ENCODE measurements at places on chromosomes 12 and 14. TPM values are rescaled to one million over a fixed set of nuclear protein-coding genes. Genes with fewer than 3 reads are reported as not detected.

The CISTR gene
- total RNA-seq: not detected

The EIF2S3B gene
- total RNA-seq: not detected

The ACOT6 gene
- total RNA-seq: not detected

The NEK9 gene
- 84.7 TPM for total RNA-seq

The CYP27B1 gene
- total RNA-seq: 1.5 TPM

The PRH2 gene
- not detected for total RNA-seq

The SLC6A13 gene
- not detected for total RNA-seq

The MIP gene
- total RNA-seq: not detected

The OVCH1 gene
- not detected for total RNA-seq

The KRT75 gene
- total RNA-seq: not detected

The FLVCR2 gene
- total RNA-seq: 3.5 TPM

The CFAP54 gene
- 0.93 TPM for total RNA-seq

The TCL1A gene
- 0.42 TPM for total RNA-seq

The ZFHX2 gene
- total RNA-seq: 0.45 TPM

The RNASE9 gene
- not detected for total RNA-seq

- no peak for DNase-seq
These were observed 103.3 kb upstream of the PMCH start for GRCh38 chr12:102300824-102301461.

- no peak for DNase-seq
These were observed 4.7 kb upstream of the TMEM229B start for GRCh38 chr14:67493092-67493717.

- no peak for DNase-seq
These were observed 299.0 kb upstream of the FOXG1 start for GRCh38 chr14:28467611-28468010.

DNA sequence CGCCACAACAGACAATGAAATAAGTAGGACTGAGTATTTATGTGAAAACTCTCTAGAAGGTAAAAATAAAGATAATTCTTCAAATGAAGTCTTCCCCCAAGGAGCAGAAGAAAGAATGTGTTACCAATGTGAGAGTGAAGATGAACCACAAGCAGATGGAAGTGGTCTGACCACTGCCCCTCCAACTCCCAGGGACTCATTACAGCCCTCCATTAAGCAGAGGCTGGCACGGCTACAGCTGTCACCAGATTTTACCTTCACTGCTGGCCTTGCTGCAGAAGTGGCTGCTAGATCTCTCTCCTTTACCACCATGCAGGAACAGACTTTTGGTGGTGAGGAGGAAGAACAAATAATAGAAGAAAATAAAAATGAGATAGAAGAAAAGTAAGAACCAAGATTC, 82.7 kb downstream of the VEZT start:
- DNase-seq: no peak

GRCh38 chr14:20723488-20723887, 22.2 kb upstream of the EDDM3A start:
- DNase-seq: no peak

DNA sequence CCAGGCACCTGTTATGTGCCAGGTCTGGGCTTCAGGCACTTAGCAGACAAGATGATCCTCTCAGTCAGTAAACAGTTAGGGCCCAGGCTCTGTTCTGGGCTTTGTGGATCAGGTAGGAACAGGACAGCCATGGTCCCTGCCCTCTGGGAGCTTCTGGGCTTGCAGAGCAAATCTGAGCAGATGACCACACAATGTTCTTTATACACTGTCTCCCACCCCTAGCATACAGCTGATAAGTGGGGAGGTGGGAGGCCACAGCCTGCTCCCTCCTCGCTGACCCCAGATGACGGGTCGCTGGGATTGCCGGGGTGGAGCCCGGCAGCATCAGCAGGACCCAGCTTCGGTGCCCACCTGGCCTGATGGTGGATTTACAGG, 53.1 kb upstream of the RIN3 start:
- no peak for DNase-seq

GRCh38 chr12:5648692-5649359, 216.9 kb downstream of the NTF3 start:
- DNase-seq: no peak

- no peak for DNase-seq
These were observed 27.3 kb downstream of the PPFIBP1 start for GRCh38 chr12:27551172-27551840.

- DNase-seq: peak; percentile 19
These were observed 1.1 kb downstream of the CYP46A1 start for GRCh38 chr14:99685151-99685591.

DNA sequence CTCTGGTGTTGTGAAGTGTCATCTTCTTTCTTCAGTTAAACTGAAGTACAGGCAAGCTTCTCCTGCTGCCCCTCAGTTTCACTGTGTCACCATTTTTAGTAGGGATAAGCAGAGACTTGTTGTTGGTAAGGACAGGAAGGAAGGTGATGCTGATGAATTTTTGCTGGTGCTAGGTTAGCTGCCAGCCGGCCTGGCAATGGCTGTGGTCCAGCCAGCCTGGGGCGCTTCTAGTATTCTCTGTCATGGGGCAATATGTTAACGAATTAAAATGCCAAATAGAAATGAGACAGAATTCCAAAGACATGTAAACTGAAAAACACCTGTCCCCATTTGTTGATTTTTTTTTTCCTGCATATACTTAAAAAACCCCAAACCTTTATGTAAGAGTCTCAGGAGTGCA, 602.9 kb downstream of the DIO2 start:
- no peak for DNase-seq

GRCh38 chr14:77409131-77409533, 14.2 kb downstream of the NOXRED1 start:
- no peak for DNase-seq

DNA sequence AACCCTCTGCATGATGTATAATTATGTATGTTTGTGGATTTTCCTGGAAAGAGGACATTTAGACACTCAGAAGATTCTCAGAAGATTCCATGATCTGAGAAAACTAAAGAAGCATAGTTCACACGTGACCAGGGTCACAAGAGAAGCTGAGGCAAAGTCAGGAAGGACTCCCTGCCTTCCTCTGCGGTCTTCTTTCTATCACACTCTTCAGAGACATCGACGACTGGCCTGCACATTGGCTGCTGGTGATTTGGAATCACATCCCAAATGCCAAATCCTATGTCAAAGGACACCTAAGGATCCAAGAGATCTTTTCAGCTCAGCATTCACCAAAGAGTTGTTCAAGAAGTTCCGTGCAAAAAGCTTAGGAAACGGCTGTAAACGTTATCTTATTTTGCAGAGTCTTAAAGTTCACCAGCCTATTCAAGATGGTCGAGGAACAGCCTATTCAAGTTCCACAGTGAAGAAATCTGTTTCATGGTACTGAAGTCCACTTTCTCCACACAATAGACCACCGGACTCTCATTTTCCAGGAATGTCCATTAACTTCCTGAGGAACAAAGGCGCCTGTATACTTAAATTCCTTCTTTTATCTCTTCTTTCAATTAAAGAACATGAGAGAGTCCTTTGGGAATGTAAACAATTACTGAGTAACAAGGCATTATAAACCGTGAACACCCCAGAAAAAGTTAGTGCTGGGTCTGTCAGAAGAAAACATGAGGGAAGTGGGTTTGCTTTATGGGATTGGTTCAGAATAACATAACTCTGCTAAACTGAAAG, 42.1 kb downstream of the IGF1 start:
- DNase-seq: no peak

DNA sequence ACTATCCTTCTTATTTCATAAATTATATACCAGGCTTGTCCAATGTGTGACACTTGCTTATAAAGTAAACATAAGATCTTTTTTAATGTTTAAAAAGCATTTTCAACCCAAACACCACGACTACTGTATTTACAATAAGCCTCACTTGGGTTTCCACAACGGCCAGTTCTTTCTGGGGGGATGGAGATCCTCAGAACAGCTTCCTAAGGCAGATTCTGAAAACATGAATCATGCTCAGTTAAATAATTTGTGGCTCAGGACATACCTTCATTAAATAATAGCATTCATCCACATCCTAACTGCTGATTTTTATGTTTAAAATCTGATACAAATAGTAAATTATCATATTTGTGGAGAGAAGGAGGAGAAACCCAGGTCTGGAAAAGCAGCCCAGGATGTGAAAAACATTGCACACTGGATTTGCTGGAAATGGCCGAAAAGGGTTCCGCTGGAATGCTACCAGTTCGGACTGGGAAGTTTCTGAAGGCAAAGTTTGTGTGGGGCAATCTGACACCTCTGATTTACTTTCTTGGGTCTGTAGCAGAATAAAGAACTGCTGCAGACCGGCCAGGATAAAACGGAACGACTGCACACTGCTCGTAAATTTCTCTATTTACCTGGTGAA, 597 bp downstream of the GLT8D2 start:
- no peak for DNase-seq

GRCh38 chr12:52271158-52271557, 3.3 kb upstream of the KRT86 start:
- no peak for DNase-seq

DNA sequence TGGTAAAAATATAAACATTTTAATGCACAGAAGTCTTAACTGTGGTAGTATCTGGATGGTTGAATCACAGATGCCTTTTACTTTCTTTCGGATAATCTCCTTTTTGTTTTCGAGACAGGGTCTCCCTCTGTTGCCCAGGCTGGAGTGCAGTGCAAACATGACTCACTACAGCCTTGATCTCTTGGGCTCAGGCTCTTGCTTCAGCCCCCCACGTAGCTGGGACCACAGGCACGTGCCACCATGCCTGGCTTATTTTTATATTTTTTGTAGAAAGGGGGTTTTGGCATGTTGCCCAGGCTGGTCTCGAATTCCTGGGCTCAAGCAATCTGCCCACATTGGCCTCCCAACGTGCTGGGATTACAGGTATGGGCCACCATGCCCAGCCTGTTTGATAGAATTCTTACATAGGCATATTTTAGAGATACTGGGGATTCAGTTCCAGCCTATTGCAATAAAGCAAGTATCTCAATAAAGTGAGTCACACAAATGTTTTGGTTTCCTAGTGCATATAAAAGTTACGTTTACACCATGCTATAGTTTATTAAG, 99.2 kb downstream of the SNAPC1 start:
- DNase-seq: no peak

DNA sequence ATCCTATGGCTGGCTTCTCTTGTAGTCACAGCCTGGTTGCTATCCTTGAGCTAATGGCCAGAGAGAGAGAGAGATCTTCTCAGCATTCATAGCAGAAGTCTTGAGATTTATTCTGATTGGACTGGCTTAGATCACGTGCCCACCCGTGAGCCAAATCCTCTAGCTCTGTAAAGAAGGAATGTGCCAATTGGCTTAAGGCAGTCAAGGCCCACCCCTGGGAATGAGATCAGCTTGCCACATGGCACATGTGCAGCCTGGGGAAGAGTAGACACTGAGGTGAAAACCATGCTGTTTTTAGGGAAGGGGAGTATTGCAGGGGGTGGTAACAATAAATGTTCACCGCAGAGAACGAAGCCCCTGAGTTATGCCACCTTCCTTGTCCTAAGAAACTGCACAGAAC, 36.3 kb downstream of the PLEKHG7 start:
- no peak for DNase-seq

- DNase-seq: no peak
These were observed 111.0 kb upstream of the LRIG3 start for GRCh38 chr12:59031313-59031712.

DNA sequence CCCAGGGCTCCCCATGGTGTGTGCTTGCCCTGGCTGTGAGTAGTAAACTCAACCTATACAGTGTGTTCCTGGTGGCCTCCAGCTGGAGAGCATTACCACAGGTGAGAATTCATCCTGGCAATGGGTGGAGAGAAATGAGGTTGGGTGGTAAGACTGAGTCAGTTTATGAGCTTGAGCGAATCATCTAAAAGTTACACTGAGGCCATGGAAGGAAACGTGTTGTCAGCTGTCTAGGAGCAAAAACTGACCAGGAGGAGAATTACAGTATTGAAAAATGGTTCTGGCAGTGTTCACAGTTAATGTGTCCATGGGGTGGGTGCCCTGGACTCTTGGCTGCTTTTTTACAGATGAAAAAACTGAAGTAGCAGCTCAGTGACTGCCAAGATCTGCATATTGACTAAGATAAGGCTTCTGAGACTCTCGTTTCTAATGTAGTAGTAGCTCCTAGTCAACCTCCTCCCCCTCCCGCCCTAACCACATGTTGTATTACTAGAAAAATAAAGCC, 202.0 kb upstream of the AMIGO2 start:
- no peak for DNase-seq

- DNase-seq: no peak
These were observed 14.7 kb downstream of the BTBD7 start for GRCh38 chr14:93317875-93318807.

GRCh38 chr12:12997156-12997555, 2.9 kb downstream of the HEBP1 start:
- DNase-seq: no peak

GRCh38 chr12:109776624-109777023, 56.6 kb downstream of the TRPV4 start:
- DNase-seq: no peak

DNA sequence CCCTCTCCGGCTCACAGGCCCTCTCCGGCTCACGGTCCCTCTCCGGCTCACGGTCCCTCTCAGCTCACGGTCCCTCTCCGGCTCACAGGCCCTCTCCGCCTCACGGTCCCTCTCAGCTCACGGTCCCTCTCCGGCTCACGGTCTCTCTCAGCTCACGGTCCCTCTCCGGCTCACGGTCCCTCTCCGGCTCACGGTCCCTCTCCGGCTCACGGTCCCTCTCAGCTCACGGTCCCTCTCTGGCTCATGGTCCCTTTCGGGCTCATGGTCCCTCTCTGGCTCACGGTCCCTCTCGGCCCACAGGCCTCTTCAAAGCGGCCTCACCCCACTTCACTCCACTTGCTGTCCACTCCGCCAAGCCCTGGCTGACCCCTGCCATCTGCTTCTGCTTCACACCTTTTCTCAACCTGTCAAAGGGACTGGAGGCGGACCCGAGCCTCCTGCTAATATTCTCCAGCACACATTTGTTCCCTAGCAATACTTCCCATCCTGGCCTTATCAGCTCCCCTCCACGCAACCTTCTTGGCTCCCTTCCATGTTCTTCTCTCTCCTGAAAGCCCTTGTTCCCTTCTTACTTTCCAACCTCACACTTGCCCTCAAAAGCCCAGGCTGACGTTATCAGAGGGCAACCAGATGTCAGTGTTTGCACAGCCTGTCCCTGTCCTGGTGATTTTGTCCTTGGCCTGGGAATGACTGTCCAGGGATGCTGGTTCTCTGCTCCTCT, 176.7 kb downstream of the CALM1 start:
- DNase-seq: no peak

GRCh38 chr12:96514328-96514727, 25.0 kb downstream of the CFAP54 start:
- no peak for DNase-seq

GRCh38 chr12:93040367-93040766, 111.3 kb upstream of the EEA1 start:
- DNase-seq: no peak

- no peak for DNase-seq
These were observed 226.5 kb upstream of the PELI2 start for GRCh38 chr14:55891692-55892091.

GRCh38 chr14:79570648-79571047, 640.7 kb downstream of the DIO2 start:
- no peak for DNase-seq

- DNase-seq: no peak
These were observed 84.7 kb downstream of the BMP4 start for GRCh38 chr14:53871951-53872350.
